ENCODE measurements at places on chromosomes 2 and 18.
A peak's percentile ranks its signal among the peaks of the same experiment; 100 is the strongest.

GRCh38 chr2:18626256-18626668, 36.9 kb upstream of the NT5C1B start:
- no peak for DNase-seq

DNA sequence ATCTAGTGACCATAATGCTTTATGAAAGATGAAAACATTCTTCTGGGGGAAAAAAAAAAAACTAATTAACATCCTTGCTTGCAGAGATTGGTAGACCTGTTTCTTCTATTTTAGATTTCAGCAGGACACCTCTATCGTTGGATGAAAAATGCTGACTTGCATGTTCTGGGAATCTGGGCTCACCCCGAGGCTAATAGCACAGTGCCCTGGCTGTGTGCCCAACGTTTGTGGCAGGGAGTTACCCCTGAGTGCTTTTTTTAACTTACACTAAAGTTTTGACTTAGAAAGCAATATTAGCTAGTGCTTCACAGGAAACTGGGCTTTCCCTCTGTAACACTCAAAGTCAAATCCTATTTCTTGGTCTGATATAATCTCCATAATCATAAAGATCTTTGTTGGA, 233.2 kb downstream of the SLC8A1 start:
- DNase-seq: no peak

DNA sequence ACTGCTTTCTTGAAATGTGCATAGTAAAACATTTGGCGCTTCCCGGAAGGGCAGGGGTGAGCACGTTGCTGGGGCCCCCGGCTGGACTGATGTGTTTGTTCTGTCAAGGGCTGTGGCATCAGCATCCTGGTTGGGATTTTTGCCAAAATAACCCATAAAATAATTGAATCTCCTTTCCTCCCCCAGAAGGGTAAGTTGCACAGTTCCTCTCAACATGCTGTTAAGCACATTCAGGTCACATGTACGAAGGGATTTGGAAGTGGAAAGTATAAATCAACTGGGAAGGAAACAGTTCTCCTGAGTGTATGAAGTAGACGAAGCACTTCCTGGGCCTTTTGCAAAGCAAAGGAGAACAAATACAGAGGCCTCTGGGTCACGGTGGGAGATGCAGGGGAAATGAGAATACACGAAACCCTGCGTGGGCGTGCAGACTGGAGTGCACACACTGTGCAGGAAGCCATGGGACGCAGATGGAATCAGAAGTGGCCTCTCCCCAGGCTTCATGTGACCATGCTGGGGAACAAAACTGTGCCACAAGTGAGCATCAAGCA, 183.9 kb downstream of the LPIN1 start:
- no peak for DNase-seq

GRCh38 chr18:77208964-77209363, 40.7 kb upstream of the GALR1 start:
- DNase-seq: peak; percentile 29

- DNase-seq: no peak
Observed at GRCh38 chr18:598124-598589, 1.4 kb downstream of the CLUL1 start.

Measured in activated T-cell treated with anti-CD3 and anti-CD28 coated beads, Interleukin-2, amount 50 U/mL, for 48 hours (primary cell).